ENCODE measurements at places on chromosomes 2 and 18.

- no peak for DNase-seq
These were observed 38.0 kb upstream of the ACVR2A start for GRCh38 chr2:147806846-147807245.

GRCh38 chr18:5481621-5482020 lies 62.2 kb downstream of the EPB41L3 start:
- no peak for DNase-seq

DNA sequence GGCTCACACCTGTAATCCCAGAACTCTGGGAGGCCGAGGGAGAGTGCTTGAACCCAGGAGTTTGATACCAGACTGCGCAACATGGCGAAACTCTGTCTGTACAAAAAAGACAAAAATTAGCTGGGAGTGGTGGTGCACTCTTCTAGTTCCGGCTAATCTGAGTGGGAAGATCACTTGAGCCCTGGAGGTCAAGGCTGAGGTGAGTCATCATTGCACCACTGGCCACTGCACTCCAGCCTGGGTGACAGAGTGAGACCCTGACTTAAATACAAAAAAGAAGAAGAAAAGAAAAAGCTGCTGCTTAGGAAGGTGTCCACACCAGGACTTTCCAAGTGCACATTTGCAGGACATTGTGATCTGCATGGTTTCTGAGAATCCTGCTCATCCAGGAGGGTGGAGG lies 16.4 kb downstream of the SKOR2 start:
- DNase-seq = no peak

DNA sequence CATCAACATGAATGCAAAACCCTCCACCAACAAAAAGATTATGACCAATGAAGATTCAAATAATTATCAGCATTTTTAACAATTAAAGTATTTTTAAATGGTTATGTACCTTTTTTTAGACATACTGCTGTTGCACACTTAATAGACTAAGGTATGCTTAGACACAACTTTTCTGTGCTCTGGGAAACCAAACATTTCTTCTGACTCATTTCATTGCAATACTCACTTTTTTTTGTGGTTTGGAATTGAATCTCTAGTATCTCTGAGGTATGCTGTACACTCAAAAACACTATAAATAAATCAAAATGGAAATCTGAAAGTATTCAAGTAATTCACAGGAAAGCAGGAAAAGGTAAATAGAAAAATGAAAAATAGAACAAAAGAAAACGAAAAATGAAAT lies 247.9 kb upstream of the POU3F3 start:
- DNase-seq = no peak

GRCh38 chr2:9336576-9337314 lies 86.6 kb downstream of the ITGB1BP1 start:
- no peak for DNase-seq

All from amygdala (tissue), 56 donors.